ENCODE measurements at places on chromosomes 12 and 14.

DNA sequence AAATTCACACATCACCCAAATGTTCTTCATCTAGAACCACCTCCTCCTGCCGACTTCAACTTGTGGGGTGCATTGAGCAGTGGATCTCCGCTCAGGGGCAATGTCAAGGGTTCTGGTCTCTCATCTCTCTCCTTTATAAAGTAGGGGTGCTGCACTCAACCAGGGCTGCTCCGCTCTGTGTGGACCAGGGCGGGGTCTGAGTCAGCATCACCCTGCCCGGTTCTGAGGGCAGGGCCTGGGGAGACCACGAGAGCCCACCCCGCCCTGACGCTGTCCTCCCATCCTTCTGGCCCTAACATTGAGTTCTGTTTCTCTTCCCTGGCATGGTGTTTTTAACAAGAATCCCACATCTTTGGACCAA is 311.6 kb upstream of the DIO3 start:
- no peak for DNase-seq

GRCh38 chr14:106044949-106045596 is 518.7 kb downstream of the TMEM121 start:
- peak; percentile 40 for DNase-seq

- DNase-seq = peak; percentile 59
Observed at GRCh38 chr14:64035143-64035542, 182.3 kb downstream of the SYNE2 start.

GRCh38 chr12:128916425-128916824 is 63.1 kb downstream of the GLT1D1 start:
- no peak for DNase-seq

GRCh38 chr12:67302162-67302561 is 33.0 kb downstream of the CAND1 start:
- no peak for DNase-seq
